Sigmoid colon (tissue), 7 donors: ENCODE measurements at places on chromosomes 3 and 15. TPM values are rescaled to one million over a fixed set of nuclear protein-coding genes. Genes with fewer than 3 reads are reported as not detected.

- no peaks in the 10 kb centered on the region for H3K27me3 ChIP-seq
- no peaks in the 10 kb centered on the region for H3K36me3 ChIP-seq
- no peak for DNase-seq
- H3K4me1 ChIP-seq: no peaks in the 10 kb centered on the region
- H3K4me3 ChIP-seq: no peak overlapping the region
These were observed 60.1 kb upstream of the DAZL start for GRCh38 chr3:16665282-16665741.

GRCh38 chr15:89072277-89072869 lies 15.9 kb upstream of the ABHD2 start:
- no peak overlapping the region for H3K27ac ChIP-seq
- H3K27me3 ChIP-seq: no peaks in the 10 kb centered on the region
- H3K4me1 ChIP-seq: no peaks in the 10 kb centered on the region
- no peak overlapping the region for H3K4me3 ChIP-seq
- no peak for DNase-seq

GRCh38 chr3:100915706-100916495 lies 77.3 kb downstream of the ABI3BP start:
- no peak overlapping the region for H3K27ac ChIP-seq
- no peak overlapping the region for H3K4me3 ChIP-seq
- H3K36me3 ChIP-seq: no peaks in the 10 kb centered on the region
- DNase-seq: no peak
- no peaks in the 10 kb centered on the region for H3K4me1 ChIP-seq

DNA sequence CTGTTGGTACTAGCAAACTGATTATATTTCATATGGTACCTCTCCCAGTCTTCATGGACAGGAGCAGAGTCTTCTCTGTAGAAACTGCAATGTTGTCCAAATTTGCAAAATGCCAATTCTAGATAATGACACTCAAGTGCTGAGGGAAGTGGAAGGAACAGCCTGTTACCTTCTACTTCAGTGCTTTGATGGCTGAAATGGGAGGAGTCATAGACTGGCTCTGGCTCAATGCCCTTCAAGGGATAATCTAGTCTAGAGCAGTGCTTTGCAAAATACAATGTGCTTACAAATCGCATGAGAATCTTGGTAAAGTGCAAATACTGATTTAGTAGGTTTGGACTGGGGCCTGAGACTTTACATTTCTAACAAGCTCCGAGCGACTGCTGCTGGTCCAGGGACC lies 51.7 kb upstream of the ACP3 start:
- DNase-seq: no peak
- H3K27me3 ChIP-seq: no peaks in the 10 kb centered on the region
- H3K4me1 ChIP-seq: no peaks in the 10 kb centered on the region
- H3K27ac ChIP-seq: no peak overlapping the region
- no peak overlapping the region for H3K4me3 ChIP-seq
- H3K36me3 ChIP-seq: no peaks in the 10 kb centered on the region

DNA sequence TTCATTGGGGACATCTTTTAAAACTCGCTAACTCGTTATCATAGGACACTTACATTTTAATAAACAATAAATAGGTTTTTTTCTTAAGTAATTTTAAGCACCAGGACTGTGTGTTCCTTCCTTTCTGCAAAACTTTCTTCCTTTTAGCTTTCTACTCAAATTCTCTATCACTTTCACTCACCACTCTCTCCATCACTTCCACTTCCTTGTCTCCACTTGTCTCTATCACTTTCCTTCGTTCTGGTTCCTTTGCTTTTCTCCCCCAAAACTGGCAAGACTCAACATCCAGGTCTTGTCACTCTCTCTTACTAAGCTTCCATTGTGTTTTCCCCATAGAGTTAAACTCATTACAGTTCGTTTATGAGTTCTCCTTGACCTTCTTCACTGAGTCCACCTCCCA lies 99.0 kb downstream of the ZPLD1 start:
- no peaks in the 10 kb centered on the region for H3K4me1 ChIP-seq
- no peaks in the 10 kb centered on the region for H3K36me3 ChIP-seq
- no peak overlapping the region for H3K27ac ChIP-seq
- DNase-seq: no peak

GRCh38 chr3:149608987-149609386 lies 48.8 kb downstream of the WWTR1 start:
- no peak for DNase-seq
- H3K4me1 ChIP-seq: peaks cover 89% of the 10 kb centered on the region
- H3K36me3 ChIP-seq: no peaks in the 10 kb centered on the region
- H3K4me3 ChIP-seq: no peak overlapping the region

- no peak for DNase-seq
- H3K4me3 ChIP-seq: no peak overlapping the region
- H3K36me3 ChIP-seq: no peaks in the 10 kb centered on the region
These were observed 489.0 kb upstream of the CDIN1 start for GRCh38 chr15:36090286-36090946.

- no peaks in the 10 kb centered on the region for H3K27me3 ChIP-seq
- no peak overlapping the region for H3K27ac ChIP-seq
- no peaks in the 10 kb centered on the region for H3K36me3 ChIP-seq
- no peaks in the 10 kb centered on the region for H3K4me1 ChIP-seq
These were observed 94.1 kb downstream of the PLSCR2 start for GRCh38 chr3:146375219-146375618.

DNA sequence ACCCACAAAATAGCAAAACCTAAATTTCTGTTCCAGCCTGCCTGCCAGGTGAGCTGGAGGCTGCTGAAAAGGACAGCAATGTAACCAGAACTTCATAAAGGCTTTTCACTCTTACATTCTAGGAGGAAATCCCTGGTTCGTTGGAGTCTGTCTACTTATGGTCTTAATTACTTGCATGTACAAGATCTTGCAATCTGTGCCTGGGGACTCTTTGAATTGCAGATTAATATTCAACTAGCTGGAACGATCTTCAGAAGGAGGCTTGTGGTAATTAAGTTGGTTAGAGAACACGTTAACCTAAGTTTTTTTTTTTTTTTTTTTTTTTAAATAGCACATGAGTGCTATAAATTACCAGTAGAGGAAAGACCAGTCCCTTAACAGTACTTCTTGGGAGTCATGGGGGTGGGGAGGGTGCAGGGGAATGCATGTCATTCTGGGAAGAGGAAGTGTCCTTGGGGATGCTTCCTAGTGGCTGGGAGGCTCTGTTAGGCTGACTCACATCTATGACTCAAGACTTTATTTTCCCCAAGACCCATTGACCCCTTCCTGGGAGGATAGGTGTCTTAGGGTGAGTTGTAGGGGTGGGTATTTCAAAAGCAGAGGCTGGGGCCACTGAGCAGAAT lies 139.8 kb downstream of the RAB11A start:
- no peaks in the 10 kb centered on the region for H3K4me1 ChIP-seq
- DNase-seq: no peak
- no peak overlapping the region for H3K27ac ChIP-seq

DNA sequence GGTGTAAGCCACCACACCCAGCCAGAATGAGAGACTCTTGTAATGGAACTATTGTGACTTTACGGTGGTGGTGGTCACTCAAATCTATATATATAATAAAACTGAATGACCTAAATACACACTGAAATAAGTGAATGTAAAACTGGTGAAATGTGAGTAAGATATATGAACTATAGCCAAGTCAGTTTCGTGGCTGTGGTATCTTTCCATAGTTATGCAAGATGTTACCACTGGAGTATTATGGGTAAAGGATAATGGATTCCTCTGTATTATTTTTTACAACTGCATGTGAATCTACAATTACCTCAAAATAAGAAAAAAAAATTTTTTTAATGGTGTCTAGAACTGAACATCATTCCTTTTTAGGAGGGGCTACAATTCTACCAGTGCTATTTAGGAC lies 21.9 kb downstream of the PIK3CB start:
- H3K36me3 ChIP-seq: no peaks in the 10 kb centered on the region
- no peak for DNase-seq
- H3K4me1 ChIP-seq: no peaks in the 10 kb centered on the region
- no peaks in the 10 kb centered on the region for H3K27me3 ChIP-seq

GRCh38 chr15:29418178-29418577 lies 148.6 kb upstream of the NSMCE3 start:
- H3K36me3 ChIP-seq: no peaks in the 10 kb centered on the region
- peaks cover 23% of the 10 kb centered on the region for H3K4me1 ChIP-seq

The MGLL gene
- 110 TPM for polyA plus RNA-seq

The TMC3 gene
- not detected for polyA plus RNA-seq

The KY gene
- polyA plus RNA-seq: 0.13 TPM

The LMAN1L gene
- not detected for polyA plus RNA-seq

The CYP11A1 gene
- not detected for polyA plus RNA-seq

The SEMA6D gene
- polyA plus RNA-seq: 10.4 TPM

The IL16 gene
- 3.0 TPM for polyA plus RNA-seq

The ACOX2 gene
- 6.9 TPM for polyA plus RNA-seq

The CORO2B gene
- polyA plus RNA-seq: 2.5 TPM

The GP9 gene
- polyA plus RNA-seq: not detected
